ENCODE measurements at places on chromosomes 11 and 22. TPM values are rescaled to one million over a fixed set of nuclear protein-coding genes. Genes with fewer than 3 reads are reported as not detected.

GLB1L2 gene
- total RNA-seq, result 4.7 TPM

PIWIL4 gene
- 3.2 TPM for total RNA-seq

MS4A4A gene
- total RNA-seq, result not detected

MB gene
- total RNA-seq, result 3.9 TPM

CHADL gene
- not detected for total RNA-seq

BTBD18 gene
- not detected for total RNA-seq

DDX25 gene
- total RNA-seq, result not detected

FGF3 gene
- total RNA-seq, result not detected

TRIM51 gene
- not detected for total RNA-seq

XBP1 gene
- total RNA-seq, result 52.1 TPM

FXYD6 gene
- total RNA-seq, result 2.1 TPM
